ENCODE measurements at places on chromosomes 13 and 19. TPM values are rescaled to one million over a fixed set of nuclear protein-coding genes. Genes with fewer than 3 reads are reported as not detected.

Gene ZNF460
- 126 TPM for total RNA-seq

Gene KLK6
- total RNA-seq: 0.26 TPM

Gene ZNF440
- 9.0 TPM for total RNA-seq

Gene ZNF607
- total RNA-seq: 8.7 TPM

Gene MEIOSIN
- total RNA-seq: not detected

Gene RPS19
- 2,069 TPM for total RNA-seq

Gene OR7C1
- total RNA-seq: under 0.01 TPM

Gene ZNF497
- total RNA-seq: 0.53 TPM

Gene ZNF492
- total RNA-seq: 0.13 TPM

Gene PLIN4
- total RNA-seq: 4.4 TPM

Gene PROZ
- total RNA-seq: not detected

Gene ZNF285
- total RNA-seq: 2.2 TPM

Gene MISP3
- total RNA-seq: 1.4 TPM

Gene N4BP2L1
- 1.5 TPM for total RNA-seq

Gene TGFBR3L
- total RNA-seq: 1.9 TPM

Gene DAND5
- total RNA-seq: not detected

Gene LHB
- total RNA-seq: not detected

Gene ZNF382
- 4.2 TPM for total RNA-seq

Gene CLEC11A
- total RNA-seq: 0.26 TPM

Gene HSPB6
- 0.13 TPM for total RNA-seq

Gene ZNF714
- total RNA-seq: 7.3 TPM

Gene IZUMO4
- total RNA-seq: 5.9 TPM

Gene PVR
- total RNA-seq: 102 TPM

Gene DNASE2
- total RNA-seq: 35.2 TPM

Gene LDLR
- total RNA-seq: 72.7 TPM

Gene CD209
- not detected for total RNA-seq

Gene METTL21C
- total RNA-seq: not detected

Gene RRAS
- total RNA-seq: 44.4 TPM

Gene PALM
- total RNA-seq: under 0.01 TPM

Gene NUP58
- 105 TPM for total RNA-seq

Gene CCDC8
- total RNA-seq: 4.7 TPM

Gene TNFSF9
- total RNA-seq: 4.6 TPM

Gene ZNF888
- 13.2 TPM for total RNA-seq

Gene COMP
- total RNA-seq: not detected

Gene LRRC63
- not detected for total RNA-seq

Gene SYCN
- total RNA-seq: not detected

Gene CLASRP
- 12.5 TPM for total RNA-seq

Gene FCER2
- total RNA-seq: not detected

Gene OLFM2
- under 0.01 TPM for total RNA-seq

Gene TEX26
- not detected for total RNA-seq

Gene COX6B1
- 224 TPM for total RNA-seq

Gene NLRP7
- total RNA-seq: 0.13 TPM
